ENCODE measurements at places on chromosomes 13 and 19.

GRCh38 chr19:32928806-32929205 lies 43.0 kb downstream of the CEP89 start:
- no peak for DNase-seq

DNA sequence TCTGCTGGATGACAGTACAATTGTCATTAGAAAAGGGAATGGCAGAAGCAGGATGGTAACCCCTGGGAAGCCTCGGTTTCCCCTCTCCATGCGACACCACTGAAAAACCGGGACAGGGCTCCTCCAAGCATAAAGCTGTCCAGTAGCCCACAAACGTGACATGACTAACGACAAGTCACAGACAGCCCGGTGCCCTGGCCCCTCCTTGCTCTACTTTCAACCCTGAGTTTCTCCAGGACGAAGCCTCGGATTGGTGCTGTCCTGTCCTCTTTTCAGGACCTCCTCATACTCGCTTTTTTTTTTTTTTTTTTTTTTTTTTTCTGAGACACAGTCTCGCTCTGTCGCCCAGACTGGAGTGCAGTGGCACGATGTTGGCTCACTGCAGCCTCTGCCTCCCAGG lies 16.3 kb downstream of the DPP9 start:
- no peak for DNase-seq

DNA sequence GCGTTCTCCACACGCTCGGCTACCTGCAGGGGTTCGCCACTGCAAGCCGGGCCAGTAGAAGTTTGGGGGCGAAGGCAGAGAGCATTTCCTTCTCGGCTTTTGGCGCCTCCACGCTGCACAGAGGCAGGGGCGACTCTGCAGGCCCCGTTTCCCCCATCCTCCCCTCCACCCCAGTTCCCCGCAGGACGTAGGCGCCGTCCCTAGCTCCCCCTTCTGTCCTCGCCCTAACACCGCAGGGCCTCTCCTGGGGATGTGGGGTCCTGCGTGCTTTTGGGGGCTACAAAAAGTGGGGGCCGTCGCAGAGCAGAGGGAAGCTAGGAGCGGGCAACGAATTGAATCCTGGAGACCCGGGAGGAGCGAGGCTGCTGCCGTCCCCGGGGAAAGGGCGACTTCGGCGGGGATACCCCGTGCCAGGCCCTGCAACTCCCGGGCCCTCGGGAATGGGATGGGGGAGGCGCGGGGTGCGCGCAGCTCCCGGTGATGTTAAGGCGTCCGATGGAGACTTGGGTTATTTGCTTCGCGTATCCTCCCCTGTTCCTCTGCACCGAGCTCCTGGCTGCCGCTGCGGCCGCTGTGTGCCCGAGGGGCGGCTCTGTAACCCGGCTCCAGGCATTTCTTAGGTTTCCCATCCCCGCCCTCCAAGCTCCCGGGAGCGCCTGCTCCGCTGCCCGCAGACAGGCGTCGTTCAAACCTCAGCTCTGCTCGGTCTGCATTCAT lies 255.9 kb upstream of the SOX21 start:
- DNase-seq: no peak

GRCh38 chr19:35195830-35196229 lies 32.7 kb downstream of the FAM187B start:
- no peak for DNase-seq

DNA sequence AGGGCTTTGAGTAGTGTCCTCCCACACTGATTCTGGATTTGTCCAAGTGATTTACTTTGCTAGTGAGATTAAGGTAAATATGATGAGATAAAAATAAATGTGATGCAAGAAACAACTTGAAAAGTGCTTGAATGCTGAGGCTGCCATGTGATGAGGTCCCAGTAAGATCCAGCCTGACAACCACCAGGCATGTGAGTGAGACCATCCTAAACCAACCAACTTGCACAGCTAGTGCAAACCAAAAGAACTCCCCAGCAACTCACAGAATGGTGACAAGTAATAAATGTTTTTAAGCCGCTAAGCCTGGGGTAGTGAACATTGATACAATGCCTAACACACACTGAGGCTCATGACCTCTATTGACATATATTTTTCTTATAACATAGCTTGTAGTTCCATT lies 13.3 kb upstream of the RBM26 start:
- DNase-seq: no peak

DNA sequence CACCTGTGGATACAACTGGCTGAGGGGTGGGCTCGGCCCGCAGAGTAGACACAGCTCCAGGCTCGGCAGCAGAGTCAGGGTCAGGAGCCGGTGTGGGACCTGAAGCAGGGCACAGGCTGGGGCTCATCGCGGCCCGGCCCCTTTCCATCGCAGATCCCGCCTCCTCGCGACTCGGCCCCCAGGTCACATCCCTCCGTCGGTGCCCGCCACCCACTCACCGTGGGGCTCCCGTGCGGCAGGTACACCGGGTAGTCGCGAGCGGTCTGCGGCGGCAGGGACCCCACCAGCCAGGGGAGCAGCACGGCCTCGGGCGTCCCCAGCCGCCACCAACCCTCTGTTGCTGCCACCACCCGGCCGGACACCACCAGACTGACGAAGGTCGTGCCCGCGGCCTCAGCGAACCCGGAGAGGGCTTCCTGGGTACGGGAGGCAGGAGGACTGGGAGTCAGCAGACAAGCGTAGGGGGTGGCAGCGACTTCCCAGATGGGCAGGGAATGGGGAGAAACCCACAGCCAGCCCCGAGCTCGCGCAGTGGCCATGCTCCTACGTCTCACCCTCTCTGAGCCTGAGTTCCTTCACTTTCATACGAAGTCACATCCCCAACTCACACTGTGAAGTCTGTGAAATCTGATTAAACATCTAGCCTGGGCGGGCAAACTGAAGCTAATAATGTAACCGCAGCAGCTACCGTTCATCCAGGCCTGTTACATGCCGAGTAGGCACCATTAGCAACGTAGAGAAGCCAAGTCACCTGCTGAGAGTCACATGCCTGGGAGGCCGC lies 3.7 kb downstream of the FUZ start:
- no peak for DNase-seq

DNA sequence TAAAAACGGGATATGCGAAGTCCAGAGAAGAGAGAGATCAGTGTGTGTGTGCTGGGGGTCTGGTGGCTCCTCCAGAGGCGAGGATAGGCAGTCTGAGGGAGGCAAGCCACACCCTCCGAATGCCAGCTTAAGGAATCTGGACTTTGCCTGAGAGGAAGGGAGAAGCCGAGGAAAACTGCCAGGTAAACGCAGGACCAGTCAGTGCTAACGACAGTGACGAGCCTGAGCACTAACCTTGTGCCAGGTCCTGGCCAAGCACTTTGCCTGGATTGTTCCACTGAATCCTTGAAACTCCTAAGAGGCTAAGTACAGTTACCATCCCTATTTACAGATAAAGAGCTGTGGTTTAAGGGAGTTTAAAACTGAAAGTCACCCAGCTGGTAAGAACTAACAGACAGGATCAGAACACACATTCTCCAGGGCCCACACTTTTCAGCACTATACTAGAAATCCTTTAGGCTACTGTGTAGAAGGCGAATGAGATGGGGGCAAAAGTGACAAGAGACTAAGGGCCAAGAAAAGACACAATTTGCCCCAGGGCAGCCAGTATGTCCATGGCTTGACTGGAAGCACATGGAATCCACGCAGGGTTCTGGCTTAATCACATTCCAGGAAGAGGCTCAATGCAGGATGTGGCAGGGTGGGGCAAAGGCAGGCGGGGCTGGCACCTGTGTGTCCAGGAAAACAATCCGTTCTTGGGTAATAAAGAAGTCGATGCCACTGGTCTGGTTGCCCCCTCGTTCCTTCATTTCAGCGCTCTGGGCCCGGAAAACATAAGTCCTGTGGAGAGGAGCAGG lies 15.1 kb downstream of the SMG9 start:
- DNase-seq: no peak

- peak; percentile 11 for DNase-seq
These were observed 40.3 kb upstream of the USPL1 start for GRCh38 chr13:30577401-30577852.

GRCh38 chr19:13796301-13797057 lies 1.2 kb downstream of the ZSWIM4 start:
- no peak for DNase-seq

- DNase-seq: no peak
These were observed 2.1 kb downstream of the KCNN4 start for GRCh38 chr19:43778651-43779050.

GRCh38 chr19:3210347-3211017 lies 14.0 kb upstream of the CELF5 start:
- DNase-seq: peak; percentile 59

- DNase-seq: no peak
These were observed 221.2 kb downstream of the LIG4 start for GRCh38 chr13:107994137-107994536.

DNA sequence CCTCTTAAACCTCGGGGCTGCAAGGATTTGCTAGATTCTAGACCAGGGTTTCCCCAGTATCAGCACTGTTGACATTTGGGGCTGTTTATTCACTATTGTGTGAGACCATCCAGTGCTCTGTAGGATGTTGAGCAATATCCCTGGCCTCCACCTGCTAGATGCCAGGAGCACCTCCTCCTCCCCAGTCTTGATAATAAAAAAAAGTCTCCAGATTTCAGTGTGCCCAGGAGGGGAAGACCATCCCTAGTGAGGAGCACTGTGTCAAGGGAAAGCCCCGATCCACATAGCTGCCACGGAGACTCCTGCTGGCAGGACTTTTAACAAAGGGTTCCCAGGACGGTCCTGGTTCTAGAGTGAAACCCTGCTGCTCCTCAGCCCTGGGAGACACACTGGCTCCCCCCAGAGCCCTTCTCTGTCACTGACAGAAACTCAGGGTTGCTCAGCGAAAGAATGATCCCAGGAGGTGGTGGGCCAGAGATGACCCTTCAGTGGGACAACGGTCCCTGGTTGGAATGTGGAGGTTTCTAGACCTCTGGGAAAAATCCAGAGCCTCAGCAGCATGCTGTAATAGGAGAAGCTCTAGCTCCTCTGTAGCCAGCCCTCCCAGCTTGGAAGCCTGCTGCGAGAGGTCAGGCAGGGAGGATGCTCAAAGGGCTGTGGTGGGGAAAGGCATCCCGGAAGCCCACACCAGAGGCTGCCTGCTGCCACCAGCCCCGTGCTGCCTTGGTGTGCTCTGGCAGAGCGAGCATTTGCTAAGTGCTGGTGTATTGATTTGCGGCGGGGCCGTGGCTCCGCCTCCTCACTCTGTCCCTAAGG lies 20.3 kb downstream of the LYL1 start:
- DNase-seq: no peak

DNA sequence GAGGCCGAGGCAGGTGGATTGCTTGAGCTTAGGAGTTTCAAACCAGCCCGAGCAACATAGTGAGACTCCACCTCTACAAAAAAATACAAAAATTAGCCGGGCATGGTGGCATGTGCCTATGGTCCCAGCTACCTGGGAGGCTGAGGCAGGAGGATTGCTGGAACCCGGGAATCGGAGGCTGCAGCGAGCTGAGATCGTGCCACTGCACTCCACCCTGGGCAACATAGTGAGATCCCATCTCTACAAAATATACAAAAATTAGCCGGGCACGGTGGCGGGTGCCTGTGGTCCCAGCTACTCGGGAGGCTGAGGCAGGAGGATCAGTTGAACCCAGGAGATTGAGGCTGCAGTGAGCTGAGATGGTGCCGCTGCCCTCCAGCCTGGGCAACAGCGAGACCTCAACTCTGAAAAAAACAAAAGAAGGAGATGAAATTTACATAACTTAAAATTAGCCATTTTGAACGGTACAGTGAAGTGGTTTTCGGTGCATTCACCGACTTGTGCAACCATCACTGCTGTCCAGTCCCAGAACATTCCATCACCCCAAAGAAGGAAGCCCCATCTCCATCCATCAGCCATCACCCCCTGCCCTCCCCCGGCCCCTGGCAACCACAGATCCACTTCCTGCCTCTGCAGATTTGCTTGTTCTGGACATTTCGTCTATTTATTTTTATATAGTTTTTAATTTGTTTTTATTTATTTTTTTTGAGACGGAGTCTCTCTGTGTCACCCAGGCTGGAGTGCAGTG lies 1.6 kb upstream of the AZU1 start:
- DNase-seq: no peak

DNA sequence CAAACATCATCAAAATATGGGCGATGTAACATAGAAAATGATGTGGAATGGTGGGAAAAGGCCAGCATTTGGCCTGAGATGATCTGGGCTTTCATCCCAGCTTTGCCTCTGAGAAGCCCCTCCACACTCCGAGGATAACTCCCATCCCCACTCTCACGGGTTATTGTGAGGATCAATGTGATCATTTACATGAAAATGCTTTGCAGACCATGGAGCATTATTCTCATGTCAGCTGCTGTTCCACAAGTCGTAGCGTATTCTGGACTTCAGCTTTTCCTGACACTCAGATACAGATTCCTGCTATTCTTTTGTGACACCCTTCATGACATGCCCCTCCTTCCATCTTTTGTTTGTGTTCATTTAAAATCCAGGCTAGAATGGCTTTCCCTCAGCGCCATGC lies 86.5 kb downstream of the NUFIP1 start:
- no peak for DNase-seq

DNA sequence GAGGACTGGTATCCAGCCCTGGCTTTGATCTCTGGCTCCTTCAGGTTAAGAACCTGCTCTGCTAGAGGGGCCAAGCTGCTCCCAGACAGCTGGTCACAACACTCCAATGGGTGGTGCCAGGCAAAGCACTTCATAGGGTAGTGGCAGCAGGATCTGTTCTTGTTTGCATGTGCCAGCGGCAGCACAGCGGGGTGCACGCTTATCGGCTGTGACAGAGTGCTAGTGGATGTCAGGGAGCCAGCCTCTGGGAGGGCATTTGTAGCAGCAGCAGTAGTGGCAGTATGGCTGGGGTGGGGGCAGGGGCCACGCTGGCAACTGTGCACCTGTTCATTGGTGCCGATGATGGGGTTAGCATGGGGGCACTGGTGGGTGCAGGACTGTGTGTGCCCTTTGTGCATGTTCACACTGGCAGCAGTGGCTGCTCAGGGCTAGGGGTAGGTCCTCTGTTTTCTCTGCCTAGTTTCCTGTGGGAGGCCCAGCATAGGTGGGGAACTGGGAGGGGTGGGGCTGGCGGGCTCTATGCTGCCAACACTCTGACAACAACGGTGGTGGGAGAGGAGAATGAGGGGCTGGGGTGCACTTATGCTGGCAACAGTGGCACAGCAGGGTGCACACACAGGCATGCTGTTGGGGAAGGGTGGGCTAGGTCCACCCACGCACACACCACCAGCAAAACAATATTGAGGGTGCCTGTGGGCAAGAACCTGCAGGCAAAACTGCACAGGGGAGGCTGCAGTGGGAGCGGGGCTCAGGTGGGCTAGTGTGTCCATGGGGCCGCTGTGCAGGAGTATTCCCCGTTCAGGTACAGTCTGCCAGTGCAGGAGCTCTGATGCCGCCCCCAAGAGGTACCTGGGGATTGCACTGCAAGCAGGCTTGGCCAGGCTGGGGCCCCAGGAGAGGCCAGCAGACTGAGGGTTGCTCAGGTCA lies 19.3 kb downstream of the AP1M1 start:
- no peak for DNase-seq

- no peak for DNase-seq
These were observed at the start of gene EML2 for GRCh38 chr19:45638930-45639729. TSS of gene EML2 (minus strand) at chr19:45639397. CDS start at chr19:45639376, 21 bp downstream.

- peak; percentile 82 for DNase-seq
These were observed at the start of gene PNKP for GRCh38 chr19:49866933-49867782. TSS of gene PNKP (minus strand) at chr19:49867576. CDS start at chr19:49867204, 372 bp downstream.

DNA sequence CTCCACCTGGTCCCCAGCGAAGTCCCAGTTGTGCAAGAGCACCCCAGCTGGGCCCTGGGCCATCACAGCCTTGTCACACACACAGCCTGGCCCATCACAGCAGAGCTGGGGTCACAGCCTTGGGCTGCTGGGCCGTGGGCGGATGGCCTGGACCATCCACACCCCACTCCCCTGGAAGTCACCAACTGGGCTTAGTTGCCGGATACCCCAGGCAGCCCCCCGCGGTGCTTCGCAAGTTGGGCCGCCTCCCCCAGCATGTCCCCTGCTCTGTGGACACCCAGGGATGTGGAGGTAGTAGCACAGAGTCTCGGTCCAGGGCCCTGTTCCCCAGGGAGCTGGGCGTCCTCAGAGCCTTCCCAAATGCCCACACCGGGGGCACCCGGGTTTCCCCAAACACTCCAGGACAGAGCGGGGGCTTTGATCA lies 4.5 kb upstream of the ZNF554 start:
- DNase-seq: no peak

Data from GM18507 (cell line).